ENCODE measurements at places on chromosomes 3 and 15.

- no peak for DNase-seq
Observed at GRCh38 chr3:80553211-80553610, 785.4 kb upstream of the ROBO1 start.

DNA sequence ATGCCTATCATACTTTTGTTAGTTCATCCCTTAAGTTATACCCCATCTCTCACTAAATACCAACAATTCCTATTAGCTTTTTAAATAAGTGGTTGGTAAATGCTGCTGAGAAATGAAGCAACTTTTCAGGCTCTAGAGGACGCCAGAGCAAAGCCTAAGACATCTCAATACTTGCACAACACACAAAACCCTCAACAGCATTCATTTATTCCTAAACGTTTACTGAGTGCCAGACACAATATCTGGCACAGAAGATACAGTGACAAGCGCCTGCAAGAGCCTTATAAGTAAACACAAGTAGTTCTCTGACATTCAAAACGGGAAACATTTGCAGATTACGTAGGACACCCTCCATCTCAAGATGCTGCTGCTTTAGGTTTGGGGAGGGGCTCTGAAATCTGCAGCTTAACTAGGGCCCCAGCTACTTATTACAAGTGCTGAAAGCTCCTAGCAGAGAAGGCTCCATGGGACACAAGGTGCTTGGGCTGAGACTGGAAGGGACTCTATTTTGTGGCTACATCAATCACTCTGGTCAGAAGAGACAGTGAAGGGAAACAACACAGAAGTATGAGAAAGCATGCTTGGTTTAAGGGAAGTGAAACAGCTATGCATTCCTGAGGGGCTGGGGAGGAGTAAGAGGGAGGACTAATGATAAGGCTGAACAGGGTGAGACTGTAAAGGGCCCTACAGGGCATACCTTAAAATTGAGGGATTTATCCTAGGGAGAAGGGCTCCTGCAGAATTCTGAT lies 311.3 kb downstream of the PLCL2 start:
- DNase-seq = no peak

DNA sequence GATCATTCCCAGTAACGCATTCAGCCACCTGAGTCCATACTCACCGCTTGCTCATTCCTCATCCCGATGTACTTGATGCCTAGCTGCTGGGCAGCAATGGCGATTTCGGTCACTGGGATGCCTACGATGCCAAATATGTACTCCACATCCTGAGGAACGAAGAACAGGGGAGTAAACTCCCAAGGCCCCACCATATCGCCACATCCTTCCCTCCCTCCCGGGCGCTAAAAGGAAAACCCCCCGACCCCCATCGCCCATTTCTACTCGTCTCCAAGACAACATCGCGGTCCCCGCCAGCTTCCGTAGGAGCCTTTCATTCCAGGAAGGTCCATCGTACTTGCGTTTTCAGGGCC lies 347 bp downstream of the HACL1 start:
- peak; percentile 7 for DNase-seq

DNA sequence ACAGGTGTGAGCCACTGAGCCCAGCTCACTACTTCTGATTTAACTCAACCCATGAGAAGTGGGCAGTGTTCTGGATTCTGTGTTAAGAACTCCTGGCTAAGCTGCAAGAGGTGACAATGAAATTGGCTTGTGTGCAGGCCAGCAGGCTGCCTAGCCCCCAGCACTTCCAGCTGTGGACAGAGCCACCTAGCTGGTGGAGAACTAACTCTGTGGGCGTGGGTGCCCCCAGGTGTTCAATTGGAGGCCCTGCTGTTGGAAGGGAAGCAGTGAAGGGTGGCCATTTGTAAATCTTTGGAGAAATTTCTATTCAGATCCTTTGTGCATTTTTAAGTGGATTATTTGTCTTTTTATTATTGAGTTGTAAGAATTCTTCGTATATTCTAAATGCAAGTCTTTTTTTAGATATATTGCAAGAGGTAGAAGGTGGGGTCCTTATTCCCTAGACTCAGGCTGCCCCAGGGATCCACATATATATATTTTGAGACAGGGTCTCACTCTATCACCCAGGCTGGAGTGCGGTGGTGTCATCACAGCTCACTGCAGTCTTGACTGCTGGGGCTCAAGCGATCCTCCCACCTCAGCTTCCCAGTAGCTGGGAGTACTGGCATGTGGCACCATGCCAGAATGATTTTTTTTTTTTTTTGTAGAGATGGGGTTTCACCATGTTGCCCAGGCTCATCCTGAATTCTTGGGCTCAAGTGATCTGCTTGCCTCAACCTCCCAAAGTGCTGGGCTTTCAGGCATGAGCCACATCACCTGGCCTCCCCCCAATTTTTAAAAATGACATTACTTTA lies 7.2 kb upstream of the SCAMP5 start:
- DNase-seq = peak; percentile 28

- DNase-seq = no peak
Observed at GRCh38 chr3:31891876-31892455, 89.1 kb downstream of the OSBPL10 start.

DNA sequence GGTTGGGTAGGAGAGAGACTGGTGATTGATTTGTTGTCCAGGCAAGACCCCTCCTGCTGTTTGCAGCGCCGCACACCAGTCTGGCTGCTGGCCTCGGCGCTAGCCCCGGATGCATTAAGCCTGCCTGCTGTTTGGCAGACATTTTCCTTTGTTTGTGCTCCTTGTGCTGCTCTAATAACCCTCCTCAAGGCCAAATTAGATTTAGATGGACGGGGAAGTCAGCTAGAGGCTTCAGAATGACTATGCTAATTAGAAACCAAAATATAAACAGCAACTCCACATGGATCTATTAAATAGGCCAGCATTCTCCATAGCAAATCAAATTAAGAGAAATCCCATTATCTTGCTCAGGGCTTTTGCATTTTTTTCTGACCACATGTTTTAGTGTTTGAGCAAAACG lies 445.2 kb downstream of the SQOR start:
- DNase-seq = no peak

DNA sequence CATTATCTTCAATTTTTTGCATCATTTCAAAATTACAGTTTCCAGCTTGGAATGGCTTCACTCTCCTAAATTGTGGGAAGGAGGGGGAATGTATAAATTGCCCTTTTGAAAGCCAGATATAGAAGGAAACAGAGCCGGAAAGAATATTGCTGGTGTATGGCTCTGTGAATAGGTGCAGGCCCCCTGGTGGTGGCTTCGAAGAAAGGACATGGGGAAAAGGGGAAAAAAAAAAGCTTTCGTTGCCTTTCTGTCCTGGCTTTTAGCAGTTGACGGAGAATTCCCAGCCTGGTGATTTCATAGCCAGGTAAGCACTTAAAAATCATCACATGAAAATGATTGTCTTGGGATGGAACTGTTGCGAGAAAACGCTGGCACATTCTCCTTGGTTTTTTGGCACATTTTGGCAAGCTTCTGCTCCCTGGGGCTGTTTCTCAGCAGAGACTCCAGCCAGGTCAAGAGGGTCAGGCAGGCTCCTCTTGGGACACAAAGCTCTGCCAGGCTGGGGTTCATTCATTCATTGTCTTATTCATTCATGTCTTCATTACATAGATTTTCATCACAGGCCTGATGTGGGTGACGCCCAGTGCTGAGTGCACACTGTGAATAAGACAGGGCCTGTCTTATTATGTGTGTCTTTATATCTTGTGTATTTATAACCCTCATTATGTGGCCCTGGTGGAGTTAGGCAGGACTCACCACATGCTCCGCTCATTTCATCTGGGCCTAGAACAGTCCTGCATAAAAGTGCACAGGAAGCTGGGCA lies 300.0 kb upstream of the TPM1 start:
- DNase-seq = no peak

- no peak for DNase-seq
Observed at GRCh38 chr15:98528046-98528725, 120.2 kb upstream of the IGF1R start.

GRCh38 chr3:22089284-22089683 lies 338.3 kb upstream of the ZNF385D start:
- DNase-seq = no peak

GRCh38 chr3:165459111-165459510 lies 262.9 kb upstream of the SLITRK3 start:
- no peak for DNase-seq

- no peak for DNase-seq
Observed at GRCh38 chr3:156751461-156752025, 74.6 kb upstream of the LEKR1 start.

- no peak for DNase-seq
Observed at GRCh38 chr15:89877083-89877425, 16.7 kb downstream of the AP3S2 start.

DNA sequence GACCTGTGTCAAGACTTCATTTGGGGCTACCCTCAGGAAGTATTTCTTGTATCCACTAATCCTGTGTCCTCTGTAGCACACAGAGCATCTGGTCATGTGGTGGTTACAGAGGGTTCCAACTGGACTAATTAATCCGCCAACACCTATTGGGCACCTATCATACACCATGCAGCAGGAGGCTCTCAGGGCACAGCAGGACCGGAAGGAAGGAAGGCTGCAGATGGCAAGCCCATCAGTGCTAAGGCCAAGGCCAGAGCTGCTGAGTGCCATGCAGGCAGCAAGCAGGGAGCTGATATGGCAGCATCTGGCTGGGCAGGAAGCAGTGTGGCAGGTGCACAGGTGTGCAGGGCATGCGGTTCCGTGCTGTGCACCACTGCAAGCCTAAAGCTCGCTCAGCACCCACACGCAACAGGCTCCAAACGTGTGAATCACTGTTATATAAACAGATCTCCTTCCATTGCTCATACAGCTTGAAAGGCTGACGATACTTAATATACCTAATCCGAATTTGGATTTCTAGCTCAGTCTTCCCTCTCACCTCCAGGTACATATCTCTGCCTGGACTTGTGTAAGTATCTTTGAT lies 64.4 kb upstream of the SNRPA1 start:
- DNase-seq = no peak

DNA sequence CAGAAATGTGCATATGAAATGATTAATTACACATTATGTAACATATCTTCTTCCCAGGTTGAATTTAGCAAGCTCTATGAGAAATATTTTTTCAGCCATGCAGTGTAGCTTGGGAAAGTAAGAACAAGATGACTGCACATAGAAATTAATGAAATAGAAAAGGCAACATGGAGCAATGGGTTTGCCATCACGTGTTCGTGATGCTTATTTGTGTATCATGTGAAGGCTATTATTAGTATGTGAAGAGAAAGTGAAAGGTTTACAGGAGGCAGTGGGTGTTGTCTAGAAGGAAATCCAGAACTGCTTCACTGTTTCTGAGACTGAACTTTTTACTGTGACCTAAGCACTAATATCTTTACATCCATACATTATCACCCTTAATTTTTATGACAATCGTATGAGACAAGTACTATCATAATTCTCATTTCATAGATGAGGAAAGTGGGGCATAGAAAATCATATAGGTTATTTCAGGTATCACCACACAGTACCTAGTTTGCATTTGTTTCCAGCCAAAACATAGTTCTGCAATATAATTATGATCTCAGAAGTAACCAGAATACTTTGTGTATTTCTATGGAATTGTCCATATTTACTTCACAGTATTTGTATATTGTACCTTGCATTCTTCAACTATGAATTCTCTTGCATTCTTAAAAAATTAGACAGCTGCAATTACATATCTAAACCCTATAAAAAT lies 14.9 kb downstream of the SERPINI1 start:
- DNase-seq = no peak

GRCh38 chr3:50246517-50246954 lies 10.5 kb downstream of the GNAI2 start:
- DNase-seq = peak; percentile 86
